ENCODE measurements at places on chromosomes 1 and 21.

DNA sequence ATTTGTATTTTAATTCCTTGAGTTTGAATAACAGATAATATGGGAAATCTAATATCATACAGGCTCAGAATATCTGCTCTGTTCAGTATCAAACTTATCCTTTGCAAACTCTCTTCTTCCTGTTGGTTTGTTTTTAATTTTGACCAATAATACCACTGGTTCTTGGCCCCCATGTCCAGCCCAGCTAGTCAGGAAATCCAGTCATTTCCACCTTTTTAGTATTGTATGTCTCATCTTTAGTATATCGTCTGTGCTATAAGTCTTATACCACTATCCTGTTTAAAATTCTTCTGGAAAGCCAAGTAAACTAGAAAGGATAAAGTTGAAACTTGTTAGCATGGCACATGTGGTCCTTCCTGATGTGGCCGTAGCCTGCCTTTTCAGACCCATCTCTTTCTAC is 10.7 kb downstream of the SCCPDH start:
- DNase-seq, result no peak

DNA sequence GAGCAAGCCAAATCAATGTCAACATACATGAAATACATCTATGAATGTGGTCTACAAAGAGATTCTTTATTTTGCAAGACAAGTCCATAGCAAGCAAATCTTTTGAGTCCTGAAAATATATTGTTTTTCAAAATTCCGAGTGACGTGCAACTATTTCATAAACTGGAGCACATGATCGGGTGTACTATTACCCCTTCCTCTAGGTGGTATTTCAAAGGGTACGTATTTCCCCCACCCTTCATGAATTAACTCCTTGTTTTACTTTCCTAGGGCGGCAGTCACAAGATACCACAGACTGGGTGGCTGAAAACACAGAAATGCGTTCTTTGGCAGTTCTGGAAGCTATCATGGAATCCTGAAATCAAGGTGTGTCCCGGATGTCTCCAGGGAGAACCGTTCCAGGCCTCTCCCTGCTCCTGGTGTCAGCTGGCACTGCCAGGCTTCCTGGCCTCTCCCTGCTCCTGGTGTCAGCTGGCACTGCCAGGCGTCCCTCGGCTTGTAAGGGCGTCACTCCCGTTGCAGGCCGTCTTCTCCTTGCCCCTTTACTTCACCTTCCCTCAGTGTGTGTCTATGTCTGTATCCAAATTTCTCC is 55.3 kb downstream of the RIPK4 start:
- DNase-seq, result no peak

DNA sequence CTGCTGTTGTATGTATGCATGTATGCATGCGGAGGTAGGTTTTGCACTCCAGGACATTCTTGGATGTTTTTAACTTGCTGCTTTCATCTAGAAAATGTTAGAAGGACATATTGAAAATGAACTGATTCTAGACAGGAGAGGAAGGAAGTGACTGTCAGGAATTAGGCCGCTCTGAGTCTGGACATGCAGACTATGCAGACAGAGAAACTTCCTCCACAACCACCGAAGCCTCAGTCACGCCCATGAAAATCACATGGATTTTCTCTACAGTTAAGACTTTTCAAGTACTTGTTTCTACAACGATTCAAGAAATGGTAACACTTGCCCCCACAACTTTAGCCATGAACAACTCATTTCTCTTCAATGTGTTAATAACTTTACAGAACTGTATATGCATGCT is 211.1 kb downstream of the SMYD3 start:
- DNase-seq, result no peak

GRCh38 chr1:8477166-8477982 is 159.5 kb downstream of the SLC45A1 start:
- DNase-seq, result no peak

- no peak for DNase-seq
These were observed 45.5 kb downstream of the MAN1C1 start for GRCh38 chr1:25662061-25662460.

- no peak for DNase-seq
These were observed 274.4 kb downstream of the HHAT start for GRCh38 chr1:210603123-210603522.

- DNase-seq, result no peak
These were observed 94.7 kb upstream of the NRIP1 start for GRCh38 chr21:15159382-15160020.

DNA sequence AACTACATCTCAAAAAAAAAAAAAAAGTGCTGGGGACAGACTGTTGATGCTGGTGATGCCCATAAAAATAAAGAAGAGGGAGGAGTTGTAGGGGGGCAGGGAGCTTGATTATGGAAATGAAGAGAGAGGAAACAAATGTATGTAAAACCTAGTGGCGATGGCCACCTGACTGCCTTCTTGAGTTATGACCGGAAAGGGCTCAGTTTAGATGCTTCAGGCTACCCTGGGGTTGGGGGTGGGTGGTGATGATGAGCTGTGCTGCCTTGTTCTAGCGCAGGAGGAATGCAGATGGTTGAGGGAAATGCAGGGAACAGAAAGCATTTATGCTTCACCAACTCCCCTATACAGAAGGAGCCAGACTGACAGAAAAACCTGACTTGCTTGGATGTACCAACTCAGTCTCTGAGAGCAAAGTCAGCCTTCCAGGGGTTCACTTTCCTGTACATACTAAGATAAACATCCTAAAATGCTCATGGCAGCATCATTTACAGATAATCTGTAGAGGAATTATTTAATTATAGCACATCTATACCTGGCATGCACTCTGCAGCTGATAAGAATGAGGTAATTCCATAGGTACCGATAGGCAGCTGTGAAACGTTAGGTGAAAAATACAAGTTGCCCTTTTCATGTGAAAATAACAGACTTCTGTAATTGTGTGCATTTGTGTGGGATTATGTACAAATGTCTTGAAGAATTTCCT is 8.0 kb upstream of the BCAR3 start:
- DNase-seq, result no peak

GRCh38 chr1:68370101-68370915 is 79.4 kb downstream of the RPE65 start:
- no peak for DNase-seq

DNA sequence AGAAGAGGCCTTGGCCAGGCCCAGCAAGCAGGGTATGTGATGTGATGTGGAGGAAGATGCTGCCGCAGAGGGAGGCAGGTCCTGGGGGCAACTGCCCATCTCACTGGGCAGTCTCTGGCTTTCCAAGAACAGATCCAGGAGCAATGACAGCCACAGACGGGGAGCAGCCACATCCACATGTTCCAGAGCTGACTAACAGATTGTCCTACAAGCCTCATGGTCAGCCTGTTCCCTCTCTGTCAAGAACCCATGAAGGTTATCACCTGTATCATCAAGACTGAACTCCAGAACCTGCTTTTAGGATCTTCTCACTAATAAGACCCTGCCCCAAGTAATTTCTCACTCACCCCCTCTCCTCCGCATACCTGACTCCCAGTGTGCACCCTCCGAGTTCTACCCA is 187.8 kb downstream of the RUNX1 start:
- DNase-seq, result no peak

- no peak for DNase-seq
These were observed 344.5 kb downstream of the PDE4B start for GRCh38 chr1:66137235-66137634.

GRCh38 chr1:67635055-67635809 is 49.8 kb upstream of the GADD45A start:
- no peak for DNase-seq

GRCh38 chr1:25111706-25112105 is 120.6 kb downstream of the SYF2 start:
- no peak for DNase-seq

DNA sequence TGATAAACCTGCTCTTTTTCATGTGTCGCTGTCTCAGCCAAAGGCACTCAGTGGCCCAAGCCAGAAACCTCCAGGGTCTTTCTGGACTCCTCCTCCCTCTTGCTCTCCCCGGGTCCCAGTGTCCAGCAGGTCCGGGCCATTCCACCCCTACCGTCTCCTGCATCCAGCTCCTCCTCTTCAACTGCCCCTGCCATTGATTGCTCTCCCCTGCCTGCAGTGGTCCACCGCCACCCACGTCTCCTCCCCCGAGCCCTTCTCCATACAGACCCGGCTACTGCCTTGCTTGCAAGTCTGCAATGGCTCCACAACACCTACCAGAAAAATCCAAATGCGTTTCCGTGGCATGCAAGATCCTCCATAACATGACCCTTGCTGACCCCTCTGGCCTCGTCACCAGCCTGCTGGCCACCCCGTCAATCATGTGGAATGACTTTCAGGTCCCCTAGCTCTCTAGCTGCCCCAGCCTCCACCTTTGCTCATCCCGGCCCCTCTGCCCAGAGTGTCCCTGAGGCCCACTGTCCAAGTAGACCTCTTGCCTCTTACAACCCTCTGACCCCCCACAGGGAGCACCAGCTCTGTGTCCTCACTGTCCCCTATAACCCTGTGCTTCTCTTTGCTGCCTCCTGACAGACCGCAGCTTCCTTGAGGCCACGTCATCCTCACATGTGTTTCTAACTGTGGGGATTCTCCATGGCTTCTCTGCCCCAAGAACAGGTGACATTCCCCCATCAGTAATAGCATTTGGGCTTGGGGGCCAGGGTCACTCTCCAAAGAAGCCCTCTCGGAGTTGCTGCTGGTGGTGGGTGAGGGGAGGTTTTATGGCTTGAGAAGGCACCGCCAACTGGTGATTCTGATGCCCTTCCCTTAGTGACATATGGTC is 15.0 kb downstream of the CACNA1S start:
- no peak for DNase-seq

DNA sequence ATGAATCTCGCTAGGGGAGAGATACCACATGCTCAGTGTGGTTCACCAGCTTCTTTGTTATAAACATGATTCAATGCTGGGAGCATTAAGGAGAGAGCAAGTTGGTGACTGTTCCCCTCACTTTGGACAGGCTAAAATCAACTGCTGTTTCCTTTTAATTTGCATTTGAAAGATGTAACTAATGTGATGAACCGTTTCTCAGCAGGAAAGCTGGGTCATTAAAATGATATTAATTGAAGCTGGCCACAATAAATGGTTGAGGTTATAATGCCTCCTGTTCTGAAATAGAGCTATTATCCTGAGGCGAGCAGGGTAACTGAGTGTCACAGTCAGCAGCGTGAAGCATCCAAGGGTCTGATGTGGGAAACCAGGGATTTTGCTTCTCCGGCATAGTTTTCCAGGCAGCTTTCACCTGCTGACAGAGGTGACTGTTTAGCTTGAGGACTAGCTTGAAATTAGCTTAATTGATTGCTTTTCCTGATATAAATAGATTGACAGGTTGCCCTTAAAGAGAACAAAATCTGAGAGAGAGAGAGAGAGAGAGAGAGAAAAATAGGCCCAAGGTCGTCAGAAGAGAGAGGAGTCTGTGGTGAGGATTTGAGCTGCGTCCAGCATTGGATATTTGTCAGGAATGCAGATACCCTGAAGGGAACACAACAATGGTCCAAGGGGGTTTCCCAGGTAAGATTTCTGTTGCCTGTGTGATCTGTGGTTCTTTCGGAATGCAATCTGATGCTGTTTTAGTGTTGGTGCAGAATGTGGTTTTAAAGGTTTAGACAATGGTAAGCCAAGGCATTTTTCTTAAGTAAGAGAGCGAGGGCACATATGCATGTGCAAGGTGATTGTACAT is 209.7 kb downstream of the PATJ start:
- no peak for DNase-seq

GRCh38 chr1:84048820-84049219 is 49.9 kb upstream of the TTLL7 start:
- DNase-seq, result no peak

DNA sequence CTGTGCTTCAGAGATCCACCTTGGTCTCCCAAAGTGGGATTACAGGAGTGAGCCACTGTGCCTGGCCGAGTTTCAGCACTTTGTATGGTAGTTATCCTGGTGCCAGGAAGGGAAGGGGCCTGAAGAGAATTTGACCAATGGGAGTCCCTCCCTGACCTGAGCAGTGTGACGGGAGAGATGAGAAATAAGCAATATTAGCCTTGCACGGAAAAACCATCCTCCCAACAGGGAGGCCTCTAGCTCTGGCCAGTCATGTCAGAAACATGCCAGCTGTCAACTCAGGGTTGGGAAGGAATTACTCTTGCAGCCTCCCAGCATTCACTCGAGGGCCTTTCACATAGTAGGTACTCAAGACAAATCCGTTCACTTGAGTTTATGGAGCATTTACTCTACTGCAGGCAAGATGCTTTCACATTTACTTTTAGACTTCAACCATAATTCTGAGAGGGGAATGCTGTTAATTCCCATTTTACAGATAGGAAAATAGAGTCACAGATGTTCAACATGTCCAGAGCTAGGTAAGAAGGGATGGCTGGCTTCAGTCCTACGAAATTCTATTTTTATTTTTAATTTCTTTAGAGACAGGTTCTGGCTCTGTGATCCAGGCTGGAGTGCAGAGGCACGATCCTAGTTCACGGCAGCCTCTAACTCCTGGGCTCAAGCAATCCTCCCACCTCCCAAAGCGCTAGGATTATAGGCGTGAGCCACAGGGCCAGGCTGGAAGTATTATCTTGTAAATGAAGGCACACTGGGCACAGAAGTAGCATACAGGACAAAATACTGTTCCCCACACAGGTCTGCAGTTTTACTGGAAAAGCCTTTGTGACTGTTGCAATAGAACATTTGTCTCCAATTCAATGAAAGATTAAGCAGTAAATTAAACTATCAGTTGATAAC is 3.2 kb upstream of the ATP13A2 start:
- DNase-seq, result no peak

DNA sequence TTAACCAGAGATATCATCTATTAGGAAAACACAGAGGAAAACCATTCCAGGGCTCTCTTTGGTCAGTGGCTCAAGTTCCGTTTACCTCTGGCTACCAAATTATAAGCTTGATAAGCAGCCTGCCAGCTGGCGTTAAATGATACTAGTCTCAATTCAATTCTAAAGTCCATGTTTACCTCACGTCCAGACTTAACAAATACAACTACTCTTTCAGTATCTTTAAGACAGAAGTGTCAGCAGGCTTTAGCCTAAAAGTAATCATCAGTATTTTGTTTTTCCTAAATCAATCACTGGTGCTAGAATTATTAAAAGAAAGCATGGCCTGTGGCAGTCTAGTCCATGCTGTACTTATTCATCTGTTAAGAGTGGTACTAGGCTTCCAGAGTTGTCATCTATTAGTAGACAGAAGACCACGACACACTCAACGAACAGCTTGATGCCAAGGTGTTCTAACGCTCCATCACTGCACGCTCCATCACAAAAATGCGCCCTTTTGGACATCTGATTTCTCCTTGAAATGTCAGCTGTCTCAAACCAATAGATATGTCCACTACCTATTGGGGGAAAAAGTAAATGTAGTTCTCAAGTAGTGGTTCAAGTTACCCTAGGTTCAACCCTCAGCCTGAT is 1.5 kb downstream of the IVNS1ABP start:
- no peak for DNase-seq

DNA sequence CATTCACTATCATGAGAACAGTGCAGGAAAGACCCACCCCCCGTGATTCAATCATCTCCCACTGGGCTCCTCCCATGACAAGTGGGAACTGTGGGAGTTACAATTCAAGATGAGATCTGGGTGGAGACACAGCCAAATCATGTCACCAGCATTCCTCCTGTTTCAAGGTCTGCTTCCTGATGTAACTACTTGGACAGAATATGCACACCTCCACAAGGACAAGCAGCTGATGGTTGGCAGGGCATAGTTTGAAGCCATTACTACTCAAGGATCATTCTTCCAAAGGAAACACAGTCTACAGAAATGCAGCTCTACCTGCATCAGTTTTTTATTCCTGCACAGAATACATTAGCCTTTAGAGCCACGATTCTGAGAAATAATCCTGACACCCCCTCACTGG is 28.5 kb upstream of the RNF2 start:
- DNase-seq, result no peak

- DNase-seq, result no peak
These were observed 118.6 kb downstream of the AKT3 start for GRCh38 chr1:243731301-243731891.

Measured in vagina (tissue), 2 donors.